ENCODE measurements at places on chromosomes 3 and 15.

- no peak for DNase-seq
Observed at GRCh38 chr3:134911586-134912548, 116.8 kb downstream of the EPHB1 start.

DNA sequence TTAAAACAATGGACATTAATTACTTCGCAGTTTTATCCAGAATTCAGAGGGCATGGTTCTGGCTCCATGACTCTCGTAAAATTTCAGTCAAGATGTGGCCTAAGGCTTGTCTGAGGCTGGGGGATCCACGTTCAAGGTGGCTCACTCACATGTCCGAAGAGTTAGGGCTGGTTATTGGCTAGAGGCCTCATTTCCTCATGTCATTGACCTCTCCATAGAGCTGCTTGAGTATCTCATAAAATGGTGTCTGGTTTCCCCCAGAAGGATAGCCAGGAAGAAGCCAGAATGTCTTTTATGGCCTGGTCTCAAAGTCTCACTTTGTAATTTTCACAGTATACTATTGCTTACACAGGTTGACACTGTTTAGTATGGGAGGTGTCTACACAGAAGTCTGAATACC lies 67.3 kb upstream of the DCBLD2 start:
- DNase-seq, result no peak

DNA sequence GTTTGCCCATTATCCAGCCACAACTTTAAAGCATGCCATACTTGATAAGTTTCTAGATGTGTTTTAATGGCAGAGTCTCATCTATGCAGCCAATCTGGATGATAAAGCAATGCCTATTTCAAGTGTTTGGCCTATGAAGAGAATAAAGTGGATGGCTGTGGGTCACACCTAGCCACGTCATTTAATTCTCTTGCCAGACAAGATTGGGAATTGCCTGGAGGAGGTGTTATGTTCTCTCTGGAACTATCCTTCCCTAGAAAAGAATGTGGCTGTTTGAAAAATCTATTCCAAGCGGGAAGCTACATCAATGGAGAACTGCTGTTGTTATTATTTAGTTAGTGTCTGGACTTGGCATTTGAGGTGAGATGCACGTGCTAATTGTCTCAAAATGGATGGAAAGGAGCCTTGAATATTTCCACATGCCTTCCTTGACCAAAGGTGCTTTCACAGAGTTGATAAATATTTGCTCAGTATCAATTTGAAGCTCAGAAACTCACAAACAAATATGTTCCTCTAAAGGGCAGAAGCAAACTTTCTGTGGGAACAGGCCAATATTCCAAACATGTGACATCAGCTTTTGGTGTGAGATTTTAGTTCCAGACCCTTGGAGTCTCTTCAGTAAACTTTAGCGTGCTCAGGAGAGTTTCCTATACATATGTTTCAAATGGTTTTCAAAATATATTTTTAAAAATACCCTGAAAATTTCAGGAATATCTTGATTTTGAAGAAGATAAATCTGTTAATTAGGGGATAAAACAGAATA lies 510.6 kb upstream of the SGO1 start:
- DNase-seq, result no peak

DNA sequence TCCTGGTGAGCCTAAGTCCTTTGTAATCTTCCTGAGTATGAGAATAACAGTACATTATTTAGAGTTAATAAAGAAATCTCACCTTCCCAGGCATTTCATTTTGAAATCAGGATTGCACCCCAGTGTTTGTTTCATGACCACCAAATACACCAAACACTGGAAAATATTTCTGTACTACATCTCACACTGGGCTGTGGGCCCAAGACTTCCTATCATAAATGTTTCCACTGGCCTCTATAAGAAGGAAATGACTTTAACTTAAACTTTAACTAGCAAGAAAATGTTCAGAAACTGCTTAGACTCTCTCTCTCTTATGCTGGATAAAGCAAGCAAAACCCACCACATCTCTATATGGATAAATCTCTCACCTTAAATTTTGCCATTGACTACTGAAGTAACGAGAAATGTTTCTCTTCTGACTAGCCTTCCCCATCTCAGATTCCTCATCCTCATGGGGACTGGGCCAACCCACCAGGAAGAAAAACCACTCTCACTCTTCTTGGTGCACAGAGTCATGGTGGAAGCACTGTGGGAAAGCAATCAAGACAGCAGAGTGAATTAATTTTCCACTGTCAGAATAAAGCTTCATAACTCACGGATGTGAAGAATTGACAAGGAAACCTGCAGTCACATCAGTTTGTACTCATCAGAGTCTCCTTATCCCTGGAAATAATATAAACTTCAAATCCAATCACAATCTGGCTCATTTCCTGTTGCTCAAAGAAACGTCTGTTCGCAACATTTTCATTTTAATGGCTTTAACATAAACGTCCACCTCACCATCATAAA lies 859.6 kb downstream of the EPHA3 start:
- no peak for DNase-seq

DNA sequence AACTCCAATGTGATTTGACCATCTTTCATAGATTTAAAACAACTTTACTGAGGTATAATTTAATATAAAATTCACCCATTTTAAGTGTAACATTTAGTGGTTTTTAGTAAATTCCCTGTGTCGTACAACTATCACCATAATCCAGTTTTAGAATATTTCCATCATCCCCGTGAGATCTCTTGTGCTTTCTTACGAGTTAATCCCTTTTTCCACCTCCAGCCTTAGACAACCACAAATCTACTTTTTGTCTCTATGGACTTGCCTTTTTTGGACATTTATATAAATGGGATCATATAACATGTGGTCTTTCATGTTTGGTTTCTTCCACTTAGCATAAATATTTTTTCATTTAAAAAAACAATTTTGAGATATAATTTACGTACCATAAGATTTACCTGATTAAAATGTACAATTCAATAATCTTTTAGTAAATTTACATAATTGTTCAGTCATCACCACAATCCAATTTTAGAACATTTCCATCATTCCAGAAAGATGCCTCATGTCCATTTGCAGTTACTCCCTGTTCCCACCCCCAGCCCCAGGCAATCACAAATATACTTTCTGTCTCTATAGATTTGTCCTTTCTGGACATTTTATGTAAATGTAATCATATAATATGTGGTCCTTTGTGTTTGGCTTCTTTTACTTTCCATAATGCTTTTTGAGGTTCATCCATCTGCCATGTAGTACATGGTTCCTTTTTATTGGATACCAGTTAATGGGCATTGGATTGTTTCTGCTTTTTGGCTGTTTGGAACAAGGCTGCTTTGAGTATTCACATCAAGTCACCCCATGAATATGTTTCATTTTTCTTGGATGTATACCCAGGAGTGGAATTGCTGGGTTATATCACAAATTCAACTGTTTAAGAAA lies 3.1 kb downstream of the OXSR1 start:
- DNase-seq, result no peak

DNA sequence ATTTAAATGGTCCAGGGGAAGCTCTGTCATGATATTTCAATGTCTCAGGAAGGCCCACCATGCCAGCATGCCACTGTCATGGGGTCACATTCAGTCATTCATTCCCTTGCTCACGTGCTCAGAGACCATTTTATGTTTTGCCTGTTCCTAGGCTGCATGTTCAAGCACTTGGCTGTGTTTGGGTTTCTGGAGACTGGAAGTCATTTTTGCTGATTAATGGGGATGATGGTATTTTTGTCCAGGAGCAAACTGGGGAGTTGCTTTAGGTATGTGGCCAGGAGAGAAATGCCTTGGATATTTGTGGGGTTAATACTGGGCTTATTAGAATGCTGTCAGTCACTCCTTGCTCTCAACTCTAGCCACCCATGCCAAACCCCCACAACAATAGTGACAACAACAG lies 303.5 kb downstream of the PTPRG start:
- DNase-seq, result no peak

GRCh38 chr3:99473321-99473751 lies 165.1 kb upstream of the COL8A1 start:
- no peak for DNase-seq

DNA sequence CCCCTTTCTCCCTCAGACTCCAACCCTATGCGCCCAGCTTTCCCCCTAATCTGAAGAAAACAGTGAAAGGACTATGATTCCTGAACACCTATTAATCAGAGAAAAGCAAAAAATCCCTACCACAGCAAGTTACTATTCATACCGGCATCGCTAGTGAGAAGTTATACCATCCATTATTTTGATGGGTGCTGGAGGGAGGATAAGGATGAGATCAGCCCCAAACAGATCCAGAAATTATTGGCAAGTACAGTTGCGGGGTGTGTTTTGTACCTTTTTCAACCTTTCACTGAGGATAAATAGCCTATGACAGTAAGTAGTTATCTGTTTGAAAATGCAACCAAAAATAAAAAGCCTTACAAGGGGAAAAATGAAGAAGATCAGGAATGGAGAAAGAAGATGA lies 59.9 kb upstream of the ADAMTS9 start:
- DNase-seq, result no peak

DNA sequence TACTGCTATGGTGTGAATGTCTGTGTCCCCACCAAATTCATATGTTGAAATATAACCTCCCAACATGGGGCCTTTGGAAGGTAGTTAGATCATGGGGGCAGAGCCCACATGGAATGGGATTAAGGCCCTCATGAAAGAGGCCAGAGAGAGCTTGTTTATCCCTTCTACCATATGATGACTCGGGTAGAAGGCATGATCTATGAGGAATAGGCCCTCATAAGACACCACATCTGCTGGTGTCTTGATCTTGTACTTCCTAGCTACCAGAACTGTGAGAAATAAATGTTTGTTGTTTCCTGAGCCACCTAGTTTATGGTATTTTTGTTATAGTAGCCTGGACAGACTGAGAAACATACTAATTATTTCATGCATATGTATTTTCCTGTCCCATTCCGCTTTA lies 51.9 kb downstream of the WWTR1 start:
- no peak for DNase-seq

- no peak for DNase-seq
Observed at GRCh38 chr3:157347577-157348303, 88.9 kb upstream of the PTX3 start.

DNA sequence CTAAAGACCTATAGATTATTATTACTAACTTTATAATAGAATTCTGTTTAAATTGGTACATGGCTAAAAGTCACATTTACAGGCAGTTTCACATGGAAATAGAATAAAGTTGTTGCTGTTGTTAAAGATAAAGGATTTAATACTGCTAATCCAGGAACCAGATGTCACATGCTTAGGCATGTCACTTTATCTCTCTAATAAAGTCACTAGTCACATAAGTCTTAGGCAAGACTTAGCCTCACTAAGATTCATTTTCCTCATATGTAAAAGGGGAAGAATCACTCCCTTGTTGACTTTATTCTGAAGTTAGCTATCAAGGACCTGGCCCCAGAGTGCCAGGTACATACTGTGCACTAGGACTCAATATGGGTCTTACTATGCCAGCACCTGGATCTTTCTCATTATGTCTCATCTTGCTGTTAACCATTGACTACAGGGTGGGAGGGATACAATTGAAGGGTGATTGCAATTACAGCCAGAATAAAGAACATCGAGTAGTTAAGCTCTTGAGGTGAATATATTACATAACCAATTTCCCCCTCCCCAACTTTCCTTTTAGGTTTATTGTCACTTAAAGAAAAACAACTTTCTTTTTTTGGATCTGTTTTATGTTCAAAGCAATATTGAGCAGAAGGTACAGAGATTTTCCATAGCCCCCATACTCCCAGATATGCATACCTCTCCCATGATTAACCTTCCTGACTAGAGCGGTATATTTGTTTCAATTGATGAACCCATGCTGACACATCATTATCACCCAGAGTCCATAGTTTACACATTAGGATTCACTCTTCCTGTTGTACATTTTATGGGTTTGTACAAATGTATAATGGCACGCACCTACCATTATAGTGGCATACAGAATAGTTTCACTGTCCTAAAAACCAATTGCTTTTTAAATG lies 36.6 kb downstream of the LNP1 start:
- DNase-seq, result no peak

DNA sequence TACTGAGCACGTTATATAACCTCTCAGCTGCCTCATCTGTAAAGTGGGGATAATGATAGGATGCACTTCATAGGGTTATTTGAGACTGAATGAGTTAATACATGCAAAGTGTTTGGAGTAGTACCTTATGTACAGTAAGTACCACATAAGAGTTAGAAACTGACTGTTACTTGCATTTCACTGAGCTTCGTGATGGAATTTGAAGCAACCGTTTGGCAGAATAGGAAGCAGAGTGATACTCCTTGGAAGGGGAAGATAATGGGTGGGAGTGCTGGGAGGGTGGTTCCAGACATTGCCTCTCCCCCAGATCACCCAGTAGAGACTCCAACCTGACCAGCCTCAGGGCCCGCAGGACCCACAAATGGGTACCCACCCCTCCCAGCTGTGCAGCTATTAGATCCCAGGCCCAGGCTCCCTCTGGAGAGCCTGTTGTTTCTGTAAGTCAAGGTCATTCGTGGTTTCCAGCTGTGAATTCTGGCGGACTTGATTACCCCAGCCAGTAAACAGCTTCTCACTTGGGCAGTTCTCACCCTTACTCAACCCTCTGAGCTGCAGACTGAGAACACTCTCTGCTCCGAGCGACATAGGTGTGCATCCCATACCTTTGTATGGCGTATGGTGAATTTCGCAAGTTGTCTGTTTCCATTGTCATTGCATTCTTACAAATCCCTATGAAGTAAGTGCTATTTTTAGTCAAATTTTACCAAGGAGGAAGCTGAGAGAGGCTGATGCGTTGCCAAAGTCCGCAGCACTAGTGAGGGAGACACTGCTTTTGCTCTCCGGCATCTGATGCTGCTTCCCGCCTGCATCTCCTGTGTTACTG lies 11.1 kb downstream of the ALPK3 start:
- DNase-seq, result no peak

DNA sequence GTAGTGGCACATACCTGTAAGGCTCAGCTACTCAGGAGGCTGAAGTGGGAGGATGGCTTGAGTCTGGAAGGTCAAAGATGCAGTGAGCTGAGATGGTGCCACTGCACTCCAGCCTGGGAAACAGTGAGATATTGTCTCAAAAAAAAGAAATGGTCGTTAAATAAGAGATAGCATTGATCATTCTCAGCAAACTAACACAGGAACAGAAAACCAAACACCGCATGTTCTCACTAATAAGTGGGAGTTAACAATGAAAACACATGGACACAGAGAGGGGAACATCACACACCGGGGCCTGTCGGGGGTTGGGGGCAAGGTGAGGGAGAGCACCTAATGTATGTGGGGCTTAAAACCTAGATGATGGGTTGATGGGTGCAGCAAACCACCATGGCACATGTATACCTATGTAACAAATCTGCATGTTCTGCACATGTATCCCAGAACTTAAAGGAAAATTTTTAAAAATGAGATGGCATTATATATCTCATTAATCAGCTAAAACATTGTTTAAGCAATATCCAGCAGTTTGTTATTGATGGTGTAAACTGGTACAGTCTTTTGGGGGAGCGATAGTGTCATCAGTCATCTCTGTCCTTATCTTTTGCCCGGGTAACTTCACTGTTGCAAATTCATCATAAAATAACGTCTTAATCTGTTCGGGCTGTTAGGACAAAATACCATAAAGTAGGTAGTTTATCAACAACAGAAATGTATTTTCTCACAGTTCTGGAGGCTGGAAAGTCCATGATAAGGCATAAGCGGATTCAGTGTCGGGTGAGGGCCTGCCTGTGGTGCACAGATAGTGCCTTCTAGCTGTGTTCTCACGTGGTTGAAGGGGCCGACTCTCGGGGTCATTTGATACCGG lies 1.7 kb upstream of the MAN2A2 start:
- no peak for DNase-seq

- no peak for DNase-seq
Observed at GRCh38 chr3:30577788-30578187, 28.6 kb upstream of the TGFBR2 start.
